ENCODE measurements at places on chromosomes 3 and 15.

DNA sequence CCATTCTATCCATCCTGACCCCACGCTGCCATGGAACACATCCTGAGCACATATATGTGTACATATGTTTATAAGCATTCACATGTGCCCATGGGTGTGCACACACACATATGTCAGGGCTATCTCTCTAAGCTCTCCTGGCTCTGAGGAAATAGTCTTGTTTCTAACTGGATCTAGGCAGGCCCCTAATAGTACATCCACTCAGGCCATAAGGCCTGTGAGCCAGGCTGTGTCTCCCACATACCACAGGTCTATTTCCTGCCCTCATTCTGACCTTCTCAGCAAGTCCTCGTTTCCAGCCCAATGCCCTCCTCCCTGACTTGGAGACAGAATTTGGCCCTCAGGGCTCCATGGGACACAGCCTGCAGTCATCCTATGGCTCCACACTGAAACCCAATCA, 284.8 kb upstream of the CTNNB1 start:
- no peak for DNase-seq

DNA sequence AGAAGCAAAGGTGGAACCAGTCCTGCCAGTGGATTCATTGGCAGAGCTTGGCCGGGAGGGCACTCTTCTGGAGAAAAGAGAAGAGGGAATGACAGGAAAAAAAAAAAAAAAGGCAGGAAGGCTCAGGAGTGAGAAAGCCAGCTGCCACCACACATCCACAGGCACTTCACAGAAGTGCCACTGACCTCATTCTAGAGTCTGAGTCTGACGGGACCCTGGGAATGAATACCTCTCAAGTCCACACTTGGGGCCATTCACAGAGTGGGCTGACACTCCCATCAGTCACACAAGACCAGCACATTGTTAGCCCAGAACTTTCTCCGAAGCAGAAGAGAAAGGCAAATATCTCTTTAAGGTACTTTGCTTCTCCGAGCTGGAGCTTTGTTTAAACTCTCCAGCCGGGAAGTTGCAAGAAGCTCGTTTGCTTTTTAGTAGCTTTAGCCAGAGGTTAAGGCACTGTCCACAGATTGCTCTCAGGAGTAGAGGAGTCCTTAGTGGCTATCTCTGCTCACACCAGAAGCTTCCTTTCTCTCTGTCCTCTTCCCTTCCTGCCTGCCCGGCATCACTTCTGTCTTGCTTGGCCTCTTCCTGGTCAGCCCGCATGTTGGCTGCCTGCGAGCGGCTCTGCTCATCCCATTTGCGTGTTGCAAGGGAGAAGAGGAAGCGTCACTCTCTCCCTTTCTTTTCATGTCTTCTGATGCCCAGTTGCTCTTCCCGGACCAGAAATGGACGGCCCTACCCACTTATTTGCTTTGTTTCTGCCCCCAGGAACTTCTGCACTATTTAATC, 53.8 kb downstream of the CMTM6 start:
- no peak for DNase-seq

DNA sequence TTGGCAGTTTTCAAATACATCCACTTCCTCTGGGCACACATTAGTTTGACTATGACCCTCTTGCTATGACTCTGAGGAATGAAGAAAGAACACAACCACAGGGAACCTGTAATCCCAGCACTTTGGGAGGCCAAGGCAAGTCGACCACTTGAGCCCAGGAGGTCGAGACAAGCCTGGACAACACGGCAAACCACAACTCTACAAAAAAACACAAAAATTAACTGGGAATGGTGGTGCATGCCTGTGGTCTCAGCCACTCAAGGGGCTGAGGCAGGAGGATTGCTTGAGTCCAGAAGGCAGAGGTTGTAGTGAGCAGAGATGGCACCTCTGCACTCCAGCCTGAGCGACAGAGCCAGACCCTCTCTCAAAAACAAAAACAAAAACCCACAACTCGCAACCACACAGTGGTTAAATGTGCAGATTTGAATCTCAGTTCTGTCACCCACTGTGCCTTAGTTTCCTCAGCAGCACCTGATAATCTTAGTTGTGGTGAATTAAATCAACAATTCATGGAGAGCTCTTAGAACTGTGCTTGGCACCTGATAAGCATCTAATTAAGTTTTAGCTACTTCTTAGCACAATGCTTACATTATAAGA, 65.7 kb downstream of the MYLK start:
- no peak for DNase-seq

- DNase-seq: no peak
Observed at GRCh38 chr3:55686426-55687254, 199.5 kb upstream of the WNT5A start.

GRCh38 chr3:155101398-155101797, 21.3 kb downstream of the MME start:
- DNase-seq: no peak

DNA sequence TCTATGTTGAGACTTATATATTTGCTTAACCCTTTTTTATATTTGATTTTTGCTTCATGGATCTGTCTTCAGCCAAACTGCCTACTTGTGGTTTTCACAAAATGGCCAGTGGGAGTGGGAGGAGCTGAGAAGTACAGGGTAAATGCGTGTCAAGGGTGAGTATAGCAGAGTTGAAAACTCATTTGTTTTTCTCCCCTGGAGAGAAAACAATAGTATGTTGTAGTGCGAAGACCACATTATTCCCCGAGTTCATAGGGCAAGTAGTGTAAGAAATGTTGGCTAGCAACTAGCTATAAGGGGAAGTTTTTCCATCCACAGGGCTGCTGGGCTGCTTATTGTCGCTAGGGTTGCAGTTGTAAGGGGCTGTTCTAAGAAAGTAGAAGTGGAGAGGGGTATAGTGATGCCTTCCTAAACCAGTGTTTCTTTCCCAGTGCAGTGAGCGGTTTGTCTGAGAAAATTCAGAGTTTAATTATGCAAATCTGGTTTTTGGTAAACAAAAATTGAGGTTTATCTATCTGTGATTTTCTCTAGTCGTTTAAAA, 153.8 kb upstream of the AZI2 start:
- DNase-seq: no peak

GRCh38 chr3:80785475-80785874, 976.0 kb downstream of the GBE1 start:
- no peak for DNase-seq
